Left ventricle myocardium superior (tissue), 1 donor: ENCODE measurements at places on chromosomes 5 and 9.
A peak's percentile ranks its signal among the peaks of the same experiment; 100 is the strongest.

DNA sequence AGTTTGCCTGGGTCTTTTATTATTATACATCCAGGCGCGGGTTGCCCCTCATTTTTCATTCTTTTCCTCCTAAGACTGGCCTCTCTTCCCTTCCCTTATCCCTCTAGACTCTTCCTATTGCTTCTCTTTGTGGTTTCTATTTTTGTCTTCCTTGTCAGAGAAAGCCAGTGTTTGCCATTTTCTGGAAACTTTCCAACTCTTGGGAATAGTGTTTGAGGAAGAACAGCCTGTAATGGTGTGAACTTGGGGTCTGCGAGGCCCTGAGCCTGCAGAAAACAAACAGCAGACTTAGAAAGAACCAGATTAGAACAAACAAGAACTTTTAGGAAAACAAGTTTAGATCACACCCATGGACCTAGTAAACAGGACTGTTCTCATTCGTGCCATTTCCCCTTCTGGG, 15.5 kb downstream of the PRKACG start:
- no peak for DNase-seq

- peak; percentile 29 for DNase-seq
Measured at GRCh38 chr9:38311382-38312270, 80.9 kb upstream of the ALDH1B1 start.

- DNase-seq = no peak
Measured at GRCh38 chr9:110752766-110753165, 84.2 kb downstream of the MUSK start.

- DNase-seq = peak; percentile 86
Measured at GRCh38 chr9:128863647-128864046, 18.1 kb downstream of the KYAT1 start.

DNA sequence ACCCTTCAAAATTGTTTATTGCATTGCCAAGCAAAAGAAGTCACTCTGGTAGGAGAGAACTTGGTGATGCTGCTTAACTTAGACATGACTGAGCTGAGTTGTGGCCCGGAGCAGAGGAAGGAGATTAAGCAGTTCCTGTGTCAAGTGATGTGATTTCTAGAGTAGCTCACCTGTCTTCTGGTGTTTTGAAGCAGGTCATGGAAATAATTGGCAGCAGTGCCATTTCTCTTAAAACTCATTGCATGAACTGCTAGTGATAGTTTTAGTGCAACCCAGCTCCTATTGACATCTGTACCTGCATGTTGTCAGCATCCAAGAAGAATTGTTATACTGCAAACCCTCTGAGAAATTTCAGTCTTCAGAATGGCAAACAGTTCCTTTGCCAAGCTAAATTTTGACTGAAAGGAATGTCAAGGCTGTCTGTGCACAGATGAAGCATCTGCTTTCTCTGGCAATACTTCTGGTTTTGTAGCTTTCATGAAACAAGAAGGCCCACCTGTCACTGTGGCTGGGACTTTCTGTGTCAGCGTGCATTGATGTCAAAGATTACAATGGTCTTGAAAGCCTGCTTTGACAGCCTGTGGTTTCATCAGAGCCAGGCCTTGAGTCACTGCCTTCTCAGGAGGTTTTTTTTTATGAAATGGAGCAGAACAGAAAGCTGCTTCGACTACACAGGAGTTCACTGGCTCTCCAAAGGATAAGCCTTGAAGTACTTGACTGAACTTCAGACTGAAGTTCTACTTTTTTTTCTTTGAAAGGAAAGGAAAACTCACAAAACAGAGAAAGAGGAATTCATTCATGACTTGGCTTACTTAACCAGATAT, 90.6 kb downstream of the RALGPS1 start:
- DNase-seq = no peak

DNA sequence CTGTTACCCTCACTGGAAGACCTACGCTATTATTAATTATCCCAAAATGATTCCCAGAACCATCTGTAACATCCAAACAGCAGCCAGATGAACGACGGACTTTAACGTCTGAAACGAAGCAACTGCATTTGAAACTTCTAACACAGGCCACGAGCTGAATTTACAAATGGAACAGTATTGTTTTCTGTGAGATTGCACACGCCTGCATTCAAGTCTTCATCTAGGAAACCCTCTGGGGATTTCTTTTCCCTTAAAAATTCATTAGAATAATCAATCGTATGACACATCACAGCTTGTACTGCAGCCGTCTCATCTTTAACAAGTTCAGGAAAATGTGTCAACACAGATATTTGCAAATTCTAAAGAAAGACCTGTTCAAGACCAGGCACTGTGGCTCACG, 80.2 kb downstream of the MYO10 start:
- no peak for DNase-seq

GRCh38 chr5:135993880-135994636, 34.7 kb upstream of the TGFBI start:
- no peak for DNase-seq

GRCh38 chr5:82351754-82352145, 73.6 kb upstream of the RPS23 start:
- DNase-seq = no peak

GRCh38 chr9:119803679-119804078, 434.4 kb upstream of the BRINP1 start:
- no peak for DNase-seq

GRCh38 chr9:3136686-3137346, 292.9 kb upstream of the PUM3 start:
- DNase-seq = no peak

DNA sequence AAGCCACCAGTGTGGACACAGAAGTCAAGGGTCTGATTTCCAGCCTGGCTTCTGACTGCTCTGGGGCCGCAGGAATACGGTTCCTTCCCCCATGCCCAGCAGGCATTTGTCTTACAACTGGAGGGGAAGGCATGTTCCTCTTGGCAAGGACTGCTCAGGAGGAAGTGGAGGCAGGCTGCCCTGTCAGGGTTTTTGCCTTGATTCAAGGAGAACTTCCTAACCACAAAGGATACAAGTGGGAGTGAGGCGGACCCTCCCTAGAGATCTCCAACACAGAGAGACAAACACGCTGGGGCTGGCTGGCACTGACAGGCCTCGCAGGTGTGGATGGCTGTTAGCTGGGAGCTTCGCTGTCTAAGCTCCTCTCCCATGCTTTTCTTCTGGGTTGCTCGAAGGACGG, 19.1 kb downstream of the TGFBI start:
- peak; percentile 56 for DNase-seq

- DNase-seq = peak; percentile 81
Measured at GRCh38 chr5:80255431-80255810, 427 bp downstream of the SERINC5 start.

DNA sequence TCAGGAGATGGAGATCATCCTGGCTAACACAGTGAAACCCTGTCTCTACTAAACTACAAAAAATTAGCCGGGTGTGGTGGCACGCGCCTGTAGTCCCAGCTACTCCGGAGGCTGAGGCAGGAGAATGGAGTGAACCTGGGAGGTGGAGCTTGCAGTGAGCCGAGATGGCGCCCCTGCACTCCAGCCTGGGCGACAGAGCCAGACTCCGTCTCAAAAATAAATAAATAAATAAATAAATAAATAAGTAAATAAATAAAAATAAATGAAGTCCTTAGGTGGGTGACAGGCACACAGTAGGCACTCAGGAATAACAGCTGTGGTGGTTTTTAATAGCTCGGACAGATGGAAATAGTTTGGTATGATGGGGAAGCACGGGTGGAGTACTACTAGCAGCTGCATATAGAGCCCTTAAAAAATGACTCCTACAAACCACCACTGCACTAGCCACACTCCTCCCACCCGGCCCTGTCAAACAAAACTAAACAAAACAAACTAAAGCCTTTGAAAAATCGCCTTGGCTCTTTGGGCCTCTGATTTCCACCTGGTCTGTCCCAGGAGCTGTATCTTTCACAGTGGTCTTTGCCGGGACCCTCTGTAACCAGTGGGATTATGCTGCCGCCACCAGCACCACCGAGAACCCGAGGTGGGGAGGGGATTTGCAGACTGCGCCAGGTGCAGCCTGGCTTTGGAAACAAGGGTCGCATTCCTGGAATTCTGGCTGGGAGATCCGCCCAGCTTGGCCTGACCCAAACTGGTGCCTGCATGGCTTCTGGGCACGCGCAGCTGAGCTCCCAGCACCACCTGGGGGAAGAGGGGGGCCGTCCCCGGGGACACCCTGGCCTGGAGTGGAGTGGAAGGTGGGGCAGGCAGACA, 5.1 kb upstream of the WDR5 start:
- DNase-seq = peak; percentile 84

- DNase-seq = no peak
Measured at GRCh38 chr9:137173796-137174664, 2.2 kb upstream of the TMEM210 start.

DNA sequence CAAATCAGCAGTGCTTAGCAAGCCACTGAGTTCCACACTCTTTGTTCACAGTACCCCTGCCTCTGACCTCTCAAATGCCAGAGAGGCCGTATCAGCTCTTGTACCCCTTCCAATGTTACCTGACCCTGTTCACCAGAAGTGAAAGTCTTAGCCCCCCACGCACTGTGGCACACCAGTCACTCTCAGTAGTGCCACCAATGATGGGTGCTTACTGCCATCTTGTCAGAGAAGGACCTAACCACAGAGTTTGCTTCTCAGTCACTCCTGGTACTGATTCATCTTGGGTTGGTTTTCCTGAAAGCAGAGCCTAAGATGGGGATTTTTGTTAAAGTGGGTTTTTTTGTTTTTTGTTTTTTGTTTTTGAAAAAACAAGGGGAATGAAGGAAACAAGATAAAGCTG, 28.8 kb upstream of the PANK3 start:
- no peak for DNase-seq

- no peak for DNase-seq
Measured at GRCh38 chr9:27672718-27673117, 99.4 kb upstream of the C9orf72 start.

- no peak for DNase-seq
Measured at GRCh38 chr5:136057401-136058038, 28.7 kb downstream of the TGFBI start.

DNA sequence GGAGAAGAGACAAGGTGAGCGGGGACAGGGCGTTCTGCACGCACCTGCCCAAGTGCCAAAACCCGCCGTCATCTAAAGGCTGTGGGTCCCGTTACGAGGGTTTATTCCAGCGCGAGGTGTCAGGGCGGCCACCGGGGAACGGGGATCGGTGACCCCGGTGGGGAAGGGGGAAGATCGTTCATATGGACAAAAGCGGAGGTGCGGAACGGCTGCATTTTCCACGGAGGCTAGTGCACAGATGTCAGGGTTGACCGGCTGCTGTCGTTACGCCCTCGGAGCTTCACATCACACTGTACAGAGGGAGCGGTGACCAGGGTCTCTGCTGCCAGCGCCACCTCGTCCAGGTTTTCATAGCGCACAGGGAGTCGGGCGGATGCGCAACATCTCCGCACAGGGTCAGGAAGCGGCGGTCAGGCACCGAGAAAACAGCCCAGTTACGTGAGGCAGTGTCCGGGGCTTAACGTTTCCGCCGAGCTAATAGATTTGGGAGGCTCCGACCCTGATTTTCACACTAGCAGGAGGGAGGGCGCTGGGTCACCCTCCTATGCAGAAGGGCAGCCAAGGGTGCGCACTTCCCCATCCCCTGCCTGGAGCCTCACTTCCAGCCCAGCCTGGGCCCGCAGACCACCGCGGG, 13.5 kb downstream of the BTNL9 start:
- DNase-seq = no peak

DNA sequence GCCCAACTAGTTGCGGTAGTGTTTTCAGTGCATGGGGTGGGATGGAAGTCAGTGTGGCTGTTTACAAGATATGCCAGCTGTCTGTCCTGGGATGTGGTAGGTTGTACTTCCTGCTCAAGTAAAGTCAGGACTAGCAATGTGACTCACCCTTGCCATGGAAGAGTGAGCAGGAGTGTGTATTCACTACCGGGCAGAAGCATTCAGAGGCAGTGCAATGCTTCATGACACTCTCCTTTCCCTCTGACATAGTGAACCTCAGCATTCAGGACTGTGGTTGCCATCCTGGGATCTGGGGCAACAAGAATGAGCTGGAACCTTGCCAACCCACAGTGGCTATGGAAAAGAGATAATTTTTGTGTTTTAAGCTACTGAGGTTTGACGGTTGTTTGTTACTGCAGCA, 68.9 kb downstream of the BOD1 start:
- DNase-seq = no peak

DNA sequence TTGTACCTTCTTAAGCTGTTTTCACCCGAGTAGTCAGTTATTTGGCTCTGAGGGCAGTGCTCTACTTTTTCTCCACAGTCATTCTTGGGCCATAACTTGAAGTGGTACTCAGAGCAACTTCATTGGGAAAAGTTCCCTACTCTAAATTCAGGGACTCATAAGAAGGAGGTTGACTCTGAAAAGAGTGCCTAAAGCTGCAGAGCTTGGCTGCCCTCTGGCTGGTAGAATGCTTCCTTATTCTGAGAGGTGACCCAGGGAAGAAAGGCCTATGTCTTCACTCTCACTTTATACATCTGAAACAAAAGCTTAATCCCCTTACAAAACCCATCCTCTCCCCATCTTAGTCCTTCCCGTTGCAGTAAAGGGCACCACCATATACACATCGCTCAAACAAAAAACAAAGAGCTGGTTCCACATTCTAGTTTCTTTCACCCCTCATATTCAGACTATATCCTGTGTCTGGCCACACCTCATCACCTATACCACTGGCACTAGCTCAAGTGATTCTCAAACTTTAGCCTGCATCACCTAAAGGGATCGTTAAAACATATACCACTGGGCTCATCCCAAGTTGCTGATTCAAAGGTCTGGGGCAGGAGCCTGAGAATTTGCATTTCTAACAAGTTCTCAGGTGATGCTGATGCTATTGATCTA, 7.9 kb downstream of the IGIP start:
- DNase-seq = no peak
